HFFc6 (cell line): ENCODE measurements at places on chromosomes 7 and 10. TPM values are rescaled to one million over a fixed set of nuclear protein-coding genes. Genes with fewer than 3 reads are reported as not detected.

Gene UTF1
- total RNA-seq, result not detected in 3 replicates

Gene CALML5
- total RNA-seq, result not detected in 3 replicates

- H3K36me3 ChIP-seq, result peaks cover 5% of the 10 kb centered on the region; the same call in 1 of the 2 replicates
- H3K27me3 ChIP-seq, result no peaks in the 10 kb centered on the region
- peak overlapping the region; percentile 81 for H3K27ac ChIP-seq
- H3K4me3 ChIP-seq, result peak overlapping the region; percentile 68
- H3K4me1 ChIP-seq, result peaks cover 57% of the 10 kb centered on the region
Observed at GRCh38 chr10:4354382-4354812, 471.6 kb upstream of the AKR1E2 start.

- DNase-seq, result no peak
- H3K27ac ChIP-seq, result no peak overlapping the region
- H3K27me3 ChIP-seq, result no peaks in the 10 kb centered on the region
- H3K4me1 ChIP-seq, result no peaks in the 10 kb centered on the region
- H3K4me3 ChIP-seq, result no peak overlapping the region
- H3K36me3 ChIP-seq, result no peaks in the 10 kb centered on the region
Observed at GRCh38 chr7:125775317-125775716, 845.7 kb upstream of the POT1 start.

- peaks cover 18% of the 10 kb centered on the region for H3K27me3 ChIP-seq
- no peaks in the 10 kb centered on the region; the same call in 1 of the 2 replicates for H3K36me3 ChIP-seq
- H3K4me1 ChIP-seq, result peaks cover 53% of the 10 kb centered on the region
Observed at GRCh38 chr7:23470330-23471105, at the start of gene IGF2BP3. Gene IGF2BP3 (minus strand): TSS chr7:23470491. CDS start chr7:23470110, 381 bp downstream.

- peak overlapping the region; percentile 71 for H3K4me3 ChIP-seq
- peak; percentile 48 for DNase-seq
- H3K27me3 ChIP-seq, result peaks cover 8% of the 10 kb centered on the region
- no peaks in the 10 kb centered on the region for H3K36me3 ChIP-seq
Observed at GRCh38 chr10:50990568-50991455, 83.5 kb upstream of the PRKG1 start.

Gene MOGAT3
- total RNA-seq, result not detected in 3 replicates

- peaks cover 55% of the 10 kb centered on the region for H3K4me1 ChIP-seq
- no peak for DNase-seq
- H3K27ac ChIP-seq, result peak overlapping the region; percentile 98
- H3K4me3 ChIP-seq, result peak overlapping the region; percentile 95
Observed at GRCh38 chr7:23299770-23300300, 696 bp downstream of the MALSU1 start.

GRCh38 chr7:129864042-129864441, 88.7 kb downstream of the UBE2H start:
- peaks cover 76% of the 10 kb centered on the region for H3K4me1 ChIP-seq
- peaks cover 28% of the 10 kb centered on the region for H3K36me3 ChIP-seq
- H3K4me3 ChIP-seq, result no peak overlapping the region
- H3K27ac ChIP-seq, result no peak overlapping the region
- peaks cover 2% of the 10 kb centered on the region for H3K27me3 ChIP-seq

DNA sequence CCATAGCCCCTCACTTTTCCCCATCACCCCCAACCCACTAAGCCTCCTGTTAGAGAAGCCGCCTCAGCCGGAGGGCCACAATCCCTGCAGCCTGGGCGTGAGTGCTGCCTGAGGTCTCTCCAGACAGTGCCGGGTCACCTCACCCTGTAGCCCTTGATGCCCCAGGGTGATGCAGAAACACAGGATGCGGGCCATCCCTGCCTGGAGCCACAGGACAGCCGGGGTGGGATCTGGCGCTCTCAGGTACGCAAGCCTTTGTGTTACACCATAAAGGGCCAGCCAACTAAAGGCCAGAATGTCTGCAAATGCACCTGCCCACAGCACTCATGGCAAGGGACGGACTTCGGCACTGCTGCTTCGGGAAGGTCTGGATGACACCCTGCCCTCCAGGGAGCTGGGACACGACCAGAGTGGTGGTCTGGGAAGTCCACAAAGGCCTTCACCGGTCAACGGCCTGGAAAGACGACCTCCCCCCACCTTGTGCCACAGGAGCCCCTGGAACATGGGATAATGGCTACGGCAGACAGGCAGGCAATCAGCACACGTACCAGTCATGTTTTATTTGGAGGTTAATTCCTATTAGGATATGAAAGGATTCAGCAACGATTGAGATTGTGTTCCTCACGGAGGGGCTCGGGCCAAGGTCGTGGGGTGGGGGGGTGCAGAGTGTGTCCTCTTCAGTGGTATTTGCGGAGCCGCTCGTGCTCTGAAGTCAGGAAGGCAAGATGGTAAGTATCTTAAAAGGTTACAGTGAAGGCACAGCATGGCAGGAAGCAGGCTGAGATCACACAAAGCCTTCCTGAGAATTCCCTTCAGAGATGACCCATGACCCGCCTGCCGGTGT, 8.1 kb downstream of the ATP5MF start:
- DNase-seq, result no peak
- H3K4me1 ChIP-seq, result no peaks in the 10 kb centered on the region; the same call in 1 of the 2 replicates
- H3K27ac ChIP-seq, result no peak overlapping the region; the same call in 1 of the 2 replicates
- peaks cover 2% of the 10 kb centered on the region; the same call in 1 of the 2 replicates for H3K27me3 ChIP-seq
- H3K4me3 ChIP-seq, result no peak overlapping the region

Gene GHRHR
- total RNA-seq, result not detected in 3 replicates

GRCh38 chr10:75679536-75679935, 248.1 kb downstream of the LRMDA start:
- H3K27ac ChIP-seq, result no peak overlapping the region
- H3K36me3 ChIP-seq, result no peaks in the 10 kb centered on the region
- peaks cover under 1% of the 10 kb centered on the region; the same call in 1 of the 2 replicates for H3K27me3 ChIP-seq
- no peak for DNase-seq

- H3K4me3 ChIP-seq, result no peak overlapping the region
- H3K27ac ChIP-seq, result no peak overlapping the region
- H3K27me3 ChIP-seq, result no peaks in the 10 kb centered on the region; the same call in 1 of the 2 replicates
- DNase-seq, result no peak
- peaks cover 29% of the 10 kb centered on the region for H3K36me3 ChIP-seq
- H3K4me1 ChIP-seq, result peaks cover 38% of the 10 kb centered on the region
Observed at GRCh38 chr7:90387470-90388240, 15.6 kb upstream of the CLDN12 start.

Gene CALHM1
- total RNA-seq, result not detected in 3 replicates

DNA sequence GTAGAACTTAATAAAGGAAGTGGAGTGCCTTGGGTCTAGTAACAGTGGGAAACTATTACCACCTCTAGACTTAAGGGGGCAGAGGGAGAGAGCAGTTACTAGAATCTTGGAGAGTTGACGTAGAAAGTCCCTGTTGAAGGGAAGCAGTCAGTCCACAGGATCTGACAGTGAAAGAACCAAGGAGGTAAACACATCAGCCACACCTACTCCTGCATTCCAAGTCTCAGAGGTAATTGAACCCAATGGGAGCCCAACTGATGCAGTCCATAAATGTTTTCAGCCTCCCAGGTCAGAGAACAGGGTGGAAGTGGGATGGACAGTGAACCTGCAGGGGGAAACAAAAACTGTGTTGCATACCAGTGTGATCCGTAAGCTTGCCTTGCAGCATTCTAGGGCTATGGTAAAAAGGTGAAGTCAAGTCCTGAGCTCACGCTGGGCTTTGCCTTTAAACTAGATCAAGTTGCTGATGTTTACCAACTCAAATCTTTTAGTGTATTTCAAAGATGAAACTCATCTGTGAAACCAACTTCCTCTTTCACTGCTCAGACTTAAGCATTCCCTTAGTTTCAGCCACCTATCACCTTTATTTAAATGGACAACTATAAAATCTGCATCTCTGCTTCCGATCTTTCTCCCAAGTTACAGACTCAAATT, 57.2 kb downstream of the SLC16A12 start:
- H3K36me3 ChIP-seq, result no peaks in the 10 kb centered on the region
- DNase-seq, result no peak
- no peaks in the 10 kb centered on the region for H3K27me3 ChIP-seq
- H3K4me3 ChIP-seq, result no peak overlapping the region; the same call in 1 of the 2 replicates

GRCh38 chr10:94224656-94225055, 138.1 kb downstream of the NOC3L start:
- H3K4me3 ChIP-seq, result no peak overlapping the region
- DNase-seq, result peak; percentile 52
- no peaks in the 10 kb centered on the region; the same call in 1 of the 2 replicates for H3K27me3 ChIP-seq

Gene SLC29A3
- total RNA-seq, result 2.1 and 4.4 TPM in 2 replicates

DNA sequence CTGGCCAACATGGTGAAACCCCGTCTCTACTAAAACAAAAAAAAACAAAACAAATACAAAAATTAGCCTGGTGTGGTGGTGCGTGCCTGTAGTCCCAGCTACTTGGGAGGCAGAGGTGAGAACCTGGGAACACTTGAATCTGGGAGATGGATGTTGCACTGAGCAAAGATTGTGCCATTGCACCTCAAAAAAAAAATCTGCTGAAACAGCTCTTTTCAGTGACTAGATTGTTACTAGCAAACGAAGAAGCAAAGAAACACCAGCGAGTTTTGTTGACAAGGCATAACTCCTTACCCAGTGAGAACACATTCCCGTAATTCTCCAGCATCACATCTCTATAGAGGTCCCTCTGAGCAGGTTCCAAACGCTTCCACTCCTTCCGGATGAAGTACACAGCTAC, 6.7 kb downstream of the ZNF3 start:
- H3K36me3 ChIP-seq, result peaks cover 83% of the 10 kb centered on the region
- H3K27me3 ChIP-seq, result peaks cover 4% of the 10 kb centered on the region; the same call in 1 of the 2 replicates
- no peak overlapping the region for H3K27ac ChIP-seq

DNA sequence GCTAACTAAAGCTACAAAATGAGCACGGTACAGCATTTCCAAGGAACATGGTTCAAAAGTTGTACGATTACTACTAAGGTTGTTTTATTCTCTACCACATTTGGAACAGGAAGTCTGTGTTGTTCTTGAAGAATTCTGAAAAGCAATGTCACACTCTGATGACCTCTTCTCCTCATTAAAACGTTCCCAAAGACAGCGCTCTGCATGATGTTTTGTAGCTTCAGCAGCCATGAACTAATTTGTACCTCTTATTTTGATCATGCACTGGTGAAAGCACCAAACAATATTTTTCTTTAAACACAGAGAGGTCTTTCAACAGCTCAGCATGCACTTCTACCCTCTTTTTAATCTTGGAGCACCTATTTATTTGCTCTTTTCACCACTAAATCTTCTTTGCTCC, 75.0 kb upstream of the TES start:
- H3K4me1 ChIP-seq, result peaks cover 35% of the 10 kb centered on the region
- no peaks in the 10 kb centered on the region for H3K27me3 ChIP-seq
- DNase-seq, result no peak
- H3K36me3 ChIP-seq, result no peaks in the 10 kb centered on the region
- H3K27ac ChIP-seq, result no peak overlapping the region
- H3K4me3 ChIP-seq, result no peak overlapping the region

DNA sequence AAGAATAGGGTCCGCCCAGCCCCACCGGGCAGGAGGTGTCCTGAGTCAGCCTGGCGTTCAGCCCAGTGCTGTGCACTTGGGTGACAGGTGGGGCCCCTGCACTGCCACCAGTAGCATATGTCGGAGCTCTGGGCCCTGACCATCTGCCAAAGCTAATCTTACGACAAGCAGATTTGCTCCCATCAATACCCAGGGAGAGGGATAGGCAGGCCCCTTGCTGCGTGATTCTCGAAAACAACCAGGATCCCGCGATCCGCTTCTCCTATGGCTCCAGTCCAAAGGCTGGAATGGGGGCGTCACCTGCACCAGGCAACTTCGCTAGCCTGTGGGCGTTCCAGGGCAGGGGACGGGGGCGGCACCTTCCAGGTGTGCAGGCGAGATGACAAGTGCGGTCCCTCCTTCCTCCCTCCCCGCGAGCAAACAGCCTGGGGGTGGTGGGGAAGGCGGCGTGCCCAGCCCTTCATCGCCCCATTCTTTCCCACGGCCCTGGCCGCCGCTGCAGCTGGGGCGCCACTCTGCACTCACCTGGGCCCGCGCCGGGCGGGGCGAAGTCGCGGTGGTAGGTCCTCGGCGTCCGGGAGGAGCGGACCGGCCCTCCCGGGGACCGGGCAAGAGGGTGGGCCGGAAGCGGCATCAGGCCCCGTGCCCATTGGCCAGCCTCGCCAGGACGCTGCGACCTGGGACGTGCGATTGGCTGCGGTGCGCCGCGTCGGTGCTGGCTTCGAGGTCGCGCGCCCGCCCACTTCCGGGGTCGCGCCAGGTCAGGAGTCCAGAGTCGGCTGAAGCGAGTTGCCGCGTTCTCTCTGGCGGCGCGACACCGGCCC, at the start of gene TECPR1:
Gene TECPR1 (minus strand): TSS at position 632 of the 824 bp plus-strand sequence. CDS start 6,086 bp downstream, outside the sequence.
- H3K4me3 ChIP-seq, result peak within 1 kb of the TSS; percentile 97
- H3K36me3 ChIP-seq, result peaks cover 10% of the 10 kb centered on the region
- peaks cover 21% of the 10 kb centered on the region for H3K4me1 ChIP-seq
- peak within 1 kb of the TSS; percentile 86 for H3K27ac ChIP-seq

DNA sequence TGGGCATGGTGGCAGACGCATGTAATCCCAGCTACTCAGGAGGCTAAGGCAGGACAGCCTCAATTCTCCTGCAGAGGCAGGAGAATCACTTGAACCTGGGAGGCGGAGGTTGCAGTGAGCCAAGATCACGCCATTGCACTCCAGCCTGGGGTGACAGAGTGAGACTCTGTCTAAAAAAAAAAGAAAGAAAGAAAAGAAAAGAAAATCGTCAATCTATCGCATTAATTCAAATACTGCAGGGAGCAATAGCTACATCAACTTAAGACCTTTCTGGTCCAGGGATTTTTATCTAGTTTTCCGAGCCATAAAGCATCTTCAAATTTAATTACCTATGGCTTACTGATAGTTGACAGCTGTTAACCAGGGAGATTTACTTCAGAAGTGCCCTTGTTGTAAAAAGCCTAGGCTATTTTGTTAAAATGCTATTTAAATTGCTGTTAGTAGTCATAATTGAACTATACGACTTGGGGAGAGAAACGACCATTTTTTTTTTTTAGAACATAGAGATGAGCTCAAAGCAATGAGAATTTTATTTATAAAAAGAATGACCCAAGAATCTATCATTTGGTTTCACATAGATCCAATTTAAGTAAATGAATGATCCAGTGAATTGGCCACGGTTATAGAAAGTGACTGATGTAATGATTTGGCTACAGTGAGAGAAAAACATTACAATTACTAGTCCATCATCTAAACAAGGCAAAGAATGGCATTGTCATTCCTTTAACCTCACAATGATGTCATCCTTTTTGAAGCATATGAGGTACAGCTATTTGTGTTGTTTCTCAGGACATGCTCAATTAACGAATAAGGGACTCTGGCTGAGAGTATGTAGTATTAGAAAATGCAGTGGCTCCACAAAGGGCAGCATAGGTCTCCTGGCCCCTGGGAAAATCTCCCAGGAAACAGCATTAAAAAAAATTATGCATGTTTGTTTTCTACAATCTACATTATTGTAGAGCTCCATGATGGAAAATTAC, 85.3 kb downstream of the SEMA3C start:
- peaks cover 67% of the 10 kb centered on the region for H3K4me1 ChIP-seq
- DNase-seq, result peak; percentile 50
- H3K4me3 ChIP-seq, result no peak overlapping the region
- no peaks in the 10 kb centered on the region for H3K27me3 ChIP-seq
- H3K27ac ChIP-seq, result peak overlapping the region; percentile 24
- H3K36me3 ChIP-seq, result peaks cover 17% of the 10 kb centered on the region; the same call in 1 of the 2 replicates

GRCh38 chr10:78579995-78580394, 488.8 kb upstream of the ZMIZ1 start:
- H3K27ac ChIP-seq, result no peak overlapping the region
- DNase-seq, result no peak
- no peaks in the 10 kb centered on the region for H3K36me3 ChIP-seq
- H3K4me3 ChIP-seq, result no peak overlapping the region
